ENCODE measurements at places on chromosomes 11 and 22.

DNA sequence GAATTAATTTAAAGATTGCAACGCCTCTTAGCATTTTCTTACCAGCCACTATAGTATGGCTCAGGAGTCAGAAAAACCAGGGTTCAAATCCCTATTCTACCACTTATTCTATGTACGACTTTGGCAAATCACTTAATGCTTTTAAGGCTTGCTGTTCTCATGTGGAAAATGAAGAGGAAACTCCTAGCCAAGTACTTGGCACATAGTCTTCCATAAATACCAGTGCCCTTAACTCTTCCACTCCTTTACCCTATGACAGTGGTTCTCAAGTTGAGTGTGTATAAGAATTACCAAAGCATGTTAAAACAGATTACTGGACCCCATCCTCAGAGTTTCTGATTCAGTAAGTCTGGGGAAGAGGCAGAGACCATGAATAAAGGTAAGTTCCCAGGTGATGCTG, 107.6 kb downstream of the RBFOX2 start:
- DNase-seq: no peak

- peak; percentile 62 for DNase-seq
Observed at GRCh38 chr11:68460741-68461574, at the start of gene PPP6R3. TSS of gene PPP6R3 (plus strand) at chr11:68460752. CDS start at chr11:68537665, 76,913 bp downstream.

DNA sequence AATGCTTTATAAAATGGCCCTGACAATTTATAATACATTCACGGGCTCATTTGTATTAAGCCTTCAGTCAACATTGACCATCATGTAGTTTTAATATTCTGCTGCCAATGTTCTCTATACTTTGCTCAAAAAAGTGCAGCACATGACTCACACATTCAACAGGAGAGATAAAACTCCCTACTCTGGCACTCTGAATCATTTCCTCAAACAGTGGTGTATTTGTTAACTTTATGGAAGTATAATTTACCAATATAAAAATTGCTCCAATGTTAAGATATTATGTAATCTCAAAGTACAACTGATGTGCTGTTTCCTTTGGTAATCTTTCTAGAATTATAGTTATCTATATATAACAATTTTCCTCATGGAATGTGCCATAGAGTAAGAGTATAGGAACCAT, 39.9 kb downstream of the MAML2 start:
- peak; percentile 81 for DNase-seq

DNA sequence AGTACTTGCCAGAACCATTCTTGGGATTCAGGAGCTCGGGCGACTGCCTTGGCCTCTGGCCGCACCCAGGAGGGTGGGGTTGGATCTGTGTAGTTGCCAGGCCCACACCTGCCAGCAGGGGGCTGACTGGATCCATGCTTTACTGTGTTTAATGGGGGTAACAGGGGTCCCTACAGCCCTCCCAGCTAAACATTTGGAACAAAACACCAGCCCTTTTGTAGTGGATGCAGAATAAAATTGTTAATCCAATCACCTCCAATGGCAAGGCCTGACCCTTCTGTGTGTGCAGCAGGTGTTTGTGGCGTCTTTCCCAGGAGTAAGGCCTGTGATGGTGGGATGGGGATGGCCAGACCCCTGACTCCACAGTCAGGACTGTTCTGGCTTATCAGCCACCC, 22.5 kb downstream of the SUN2 start:
- DNase-seq: no peak

GRCh38 chr22:19868773-19869471, 14.2 kb upstream of the GNB1L start:
- peak; percentile 13 for DNase-seq

- no peak for DNase-seq
Observed at GRCh38 chr22:48365386-48365785, 1462.3 kb downstream of the BRD1 start.

DNA sequence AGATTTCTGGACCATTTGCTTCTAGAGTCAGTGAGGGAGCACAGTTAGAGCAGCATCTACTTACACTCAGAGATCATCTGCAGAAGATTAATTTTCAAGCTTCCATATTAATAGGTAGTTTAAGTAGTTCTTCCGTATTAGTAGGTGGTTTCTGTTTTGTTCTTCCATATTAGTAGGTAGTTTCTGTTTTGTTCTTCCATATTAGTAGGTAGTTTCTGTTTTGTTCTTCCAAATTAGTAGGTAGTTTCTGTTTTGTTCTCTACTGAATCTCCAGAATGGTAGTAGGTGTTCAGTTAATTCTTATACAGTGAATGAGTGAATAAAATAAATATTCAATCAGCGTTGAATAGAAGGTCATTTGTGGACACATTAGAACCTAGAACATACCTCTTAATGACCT, 175.7 kb downstream of the TMEM135 start:
- no peak for DNase-seq

DNA sequence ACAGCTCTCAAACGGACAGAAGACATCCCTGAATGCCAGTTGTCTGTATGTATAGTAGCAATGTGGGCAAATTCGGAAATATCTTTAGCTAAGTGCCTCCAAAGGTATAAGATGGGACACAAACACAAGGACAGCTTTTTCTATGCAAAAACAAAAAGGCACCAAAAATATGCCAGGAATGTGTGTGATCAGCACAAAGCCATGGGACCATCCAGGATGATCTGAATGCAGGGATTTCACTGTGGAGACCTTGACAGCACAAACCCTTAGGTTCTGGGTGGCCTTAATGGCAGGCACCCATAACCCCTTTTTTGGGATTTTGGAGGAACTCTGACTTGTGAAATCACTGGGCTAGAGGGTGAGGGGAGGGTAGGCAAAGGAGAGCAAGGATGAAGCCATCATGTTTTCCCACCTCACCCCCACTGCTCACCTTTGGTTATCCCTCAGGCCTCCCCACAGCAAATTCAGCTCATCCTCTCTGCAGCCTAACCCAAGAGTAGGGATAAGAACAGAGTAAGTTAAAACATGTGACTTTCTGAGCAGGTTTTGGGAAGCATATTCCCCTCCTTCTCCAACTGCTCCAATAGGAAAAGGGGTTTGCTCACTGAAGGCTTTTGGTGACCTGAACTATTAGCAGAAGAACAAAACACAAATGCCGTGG, 154.6 kb downstream of the SNX19 start:
- no peak for DNase-seq

DNA sequence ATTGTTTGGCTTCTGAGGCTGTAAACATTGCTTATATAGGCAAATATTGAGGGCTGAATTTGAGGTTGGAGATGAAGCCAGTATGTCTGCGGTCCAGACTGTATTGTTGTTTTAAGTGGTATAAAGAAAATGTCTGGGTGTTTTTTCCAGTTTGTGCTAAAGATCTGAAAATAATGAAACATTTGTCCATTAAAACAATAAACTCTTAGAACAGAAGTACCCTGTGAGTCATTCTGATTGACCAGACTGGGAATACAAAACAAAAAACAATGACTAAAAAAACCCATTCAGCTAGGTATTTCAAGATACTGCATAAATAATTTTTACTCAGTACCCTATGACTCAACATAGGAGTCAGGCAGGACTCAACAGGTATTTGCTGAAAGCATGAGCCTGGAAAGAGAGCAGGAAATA, 20.4 kb downstream of the ALKBH8 start:
- peak; percentile 89 for DNase-seq

GRCh38 chr11:122209619-122210366, 93.8 kb upstream of the BLID start:
- DNase-seq: peak; percentile 89

GRCh38 chr22:43171019-43171491, 15.9 kb downstream of the TTLL12 start:
- DNase-seq: no peak

DNA sequence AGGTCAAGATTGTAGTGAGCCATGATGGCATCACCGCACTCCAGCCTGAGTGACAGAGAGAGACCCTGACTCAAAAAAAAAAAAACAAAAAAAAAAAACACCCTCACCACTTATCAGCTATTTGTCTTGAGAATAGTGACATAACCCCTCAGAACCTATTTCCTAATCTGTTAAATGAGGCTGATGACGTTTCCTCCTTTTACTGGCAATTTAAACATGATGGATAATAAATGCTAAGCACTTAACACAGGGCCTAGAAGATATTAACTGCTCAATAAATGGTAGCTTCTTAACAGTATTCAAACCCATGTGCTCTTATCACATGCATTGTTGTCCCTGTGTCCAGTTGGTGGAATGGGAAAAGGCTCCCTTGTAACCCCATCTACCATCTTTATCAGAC, 34.6 kb downstream of the LIMK2 start:
- no peak for DNase-seq

- DNase-seq: peak; percentile 19
Observed at GRCh38 chr11:47606731-47607130, 12.5 kb upstream of the C1QTNF4 start.

DNA sequence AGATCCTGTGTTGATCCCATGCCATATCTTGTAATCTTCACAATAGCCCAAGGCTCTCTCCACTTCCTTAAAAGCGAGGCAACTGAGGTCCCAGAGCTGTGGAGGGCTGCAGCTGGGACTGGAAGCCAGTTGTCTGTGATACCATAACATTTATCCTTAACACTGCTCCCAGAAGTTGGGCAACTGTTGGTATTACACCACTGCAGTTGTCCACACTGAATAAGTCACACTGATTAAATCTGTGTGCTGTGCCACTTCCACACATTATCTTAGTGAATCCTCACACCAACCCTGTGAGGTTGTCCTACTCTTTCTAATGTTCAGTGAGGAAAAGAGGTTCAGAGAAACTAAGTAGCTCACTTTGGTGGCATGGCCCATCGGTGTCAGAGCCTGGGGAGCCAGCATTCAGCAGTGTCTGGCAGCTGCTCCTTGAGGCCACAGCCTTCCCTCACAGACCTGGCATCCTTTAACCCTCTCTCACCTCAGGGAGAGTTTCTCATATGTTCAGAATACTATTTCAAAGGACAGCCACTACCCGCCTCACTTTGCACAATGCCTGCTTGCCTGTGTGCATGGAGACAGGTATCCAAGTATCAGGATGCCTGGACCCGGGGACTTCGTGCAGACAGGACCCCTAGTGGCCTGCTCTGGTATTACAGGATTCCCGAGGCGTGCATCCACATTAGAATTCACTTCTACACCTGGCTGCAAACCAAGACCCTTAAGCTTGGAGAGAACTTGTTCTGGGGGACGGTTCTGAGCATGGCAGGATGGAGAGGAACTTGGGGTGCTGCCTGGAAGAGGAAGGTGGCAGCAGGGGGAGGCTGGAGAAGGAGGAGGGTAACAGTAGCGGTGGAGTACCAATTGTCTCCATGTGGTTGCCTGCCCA, 221.9 kb upstream of the TBCEL start:
- DNase-seq: peak; percentile 54

DNA sequence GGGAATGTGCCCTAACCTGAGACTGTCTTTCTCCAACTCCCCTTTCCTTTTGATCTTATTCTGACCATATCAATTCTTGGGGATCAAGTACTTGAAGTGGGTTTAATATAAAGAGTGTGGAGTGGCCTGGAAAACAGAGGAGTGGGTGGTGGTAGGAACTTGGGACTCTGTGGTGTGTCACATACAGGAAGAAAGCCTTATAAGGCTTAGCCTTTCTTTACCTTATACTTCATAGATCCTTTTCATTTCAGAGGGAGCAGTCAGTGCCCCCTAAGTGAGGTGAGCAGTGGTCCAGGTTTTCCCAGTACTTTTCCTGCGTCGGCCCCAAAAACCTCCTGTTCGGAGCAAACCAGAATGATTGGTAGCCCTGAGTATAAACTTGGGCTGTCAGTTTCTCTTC, 486 bp downstream of the OOSP1 start:
- DNase-seq: no peak

GRCh38 chr11:111189466-111189865, 56.1 kb upstream of the POU2AF2 start:
- DNase-seq: no peak

DNA sequence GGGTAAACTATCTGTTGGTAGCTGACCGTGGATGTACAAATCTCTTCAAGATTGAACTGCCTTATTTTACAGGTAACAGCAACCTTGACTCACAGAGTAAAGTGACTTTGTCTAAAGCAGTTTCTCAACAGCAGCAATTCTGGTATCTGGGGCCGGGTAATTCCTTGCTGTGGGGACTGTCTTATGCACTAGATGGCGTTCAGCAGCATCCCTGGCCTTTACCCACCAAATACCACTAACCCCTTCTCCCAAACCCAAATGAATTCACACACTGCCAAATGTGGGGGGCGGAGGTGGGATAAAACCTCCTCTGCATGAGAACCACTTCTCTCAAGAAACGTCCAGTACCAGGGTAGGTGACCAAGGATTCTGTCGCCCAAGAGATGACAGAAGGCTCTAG, 1.7 kb upstream of the INCENP start:
- DNase-seq: no peak

DNA sequence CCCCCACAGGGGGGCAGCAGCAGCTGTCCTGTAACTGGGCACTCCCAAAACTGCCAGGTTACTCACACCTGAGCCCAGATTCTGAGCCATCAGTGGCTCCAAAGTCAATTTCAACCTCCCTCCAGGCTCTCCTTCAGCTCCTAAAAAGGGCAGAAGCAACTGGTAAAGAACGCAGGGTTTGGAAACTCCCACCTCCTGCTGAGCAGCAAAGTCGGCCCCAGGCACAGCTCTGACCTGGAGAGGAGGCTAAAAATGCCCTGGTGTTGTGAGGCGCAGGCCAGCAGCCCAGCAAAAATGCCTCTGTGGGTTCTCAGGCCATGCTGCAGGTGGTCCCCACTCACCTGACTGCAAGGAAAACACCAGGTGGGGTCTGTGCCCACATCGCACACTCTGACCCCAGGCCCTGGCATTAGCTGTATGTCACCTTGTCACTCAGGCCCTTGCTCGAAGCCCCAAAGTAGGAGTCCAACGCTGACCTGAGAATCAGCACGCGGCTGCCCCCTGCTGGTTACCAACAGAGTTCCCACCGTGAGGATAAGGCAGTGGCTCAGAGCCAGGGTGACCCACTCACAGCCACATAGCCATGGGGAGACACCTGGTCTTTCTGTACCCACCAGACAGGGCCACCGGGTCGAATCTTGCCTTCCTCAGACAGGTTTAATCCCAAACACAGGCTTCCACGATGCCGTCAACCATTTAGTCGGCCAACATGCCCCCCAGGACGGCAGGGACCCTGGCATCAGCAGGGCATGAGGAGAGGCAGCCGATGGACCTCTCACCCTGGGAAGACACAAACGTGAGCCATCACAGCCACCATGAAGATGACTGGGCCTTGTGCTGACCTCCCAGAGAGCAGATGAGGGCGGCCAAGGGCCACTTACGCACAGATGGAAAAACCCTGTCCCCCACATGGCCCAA, 11.1 kb downstream of the POLR3H start:
- peak; percentile 40 for DNase-seq

- peak; percentile 33 for DNase-seq
Observed at GRCh38 chr11:126359431-126360048, 4.1 kb downstream of the ST3GAL4 start.

- no peak for DNase-seq
Observed at GRCh38 chr11:112539741-112540140, 279.1 kb upstream of the PLET1 start.

- DNase-seq: no peak
Observed at GRCh38 chr11:117663821-117664220, 133.2 kb downstream of the DSCAML1 start.

Measured in astrocyte of the spinal cord (primary cell).